ENCODE measurements at places on chromosomes 5 and 9.

- no peak for DNase-seq
These were observed 369 bp downstream of the OCLN start for GRCh38 chr5:69492923-69493395.

DNA sequence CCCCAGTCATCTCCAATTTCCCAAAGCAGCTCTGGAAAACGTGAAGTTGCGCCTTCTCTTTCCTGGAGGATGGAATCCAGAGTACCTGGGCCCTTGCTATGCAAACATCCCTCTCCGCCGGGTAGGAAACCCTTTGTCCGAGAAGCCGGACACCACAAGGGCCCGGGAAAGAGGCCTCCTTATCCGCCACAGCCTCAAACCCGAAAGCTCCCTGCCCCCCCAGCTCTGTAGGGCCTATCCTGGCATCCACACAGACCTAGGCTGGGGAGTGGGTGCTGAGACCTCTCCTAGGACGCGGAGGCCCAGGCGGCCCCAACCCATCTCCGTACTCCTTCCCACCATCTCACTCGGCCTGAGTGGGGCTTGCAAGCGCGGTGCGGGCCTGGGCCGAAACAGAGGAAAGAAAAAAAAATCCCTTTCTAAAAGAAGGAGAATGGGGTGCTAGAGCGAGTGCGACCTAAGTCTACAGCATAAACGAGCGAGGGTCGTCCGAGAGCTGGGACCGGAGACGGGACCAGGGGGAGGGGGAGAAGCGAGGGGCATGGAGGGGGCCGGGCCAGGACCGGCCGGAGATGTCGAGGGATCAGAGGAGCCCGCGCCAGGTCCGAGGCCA lies 624 bp downstream of the FBXW11 start:
- DNase-seq: peak; percentile 36

- DNase-seq: no peak
These were observed 54.3 kb downstream of the NR3C1 start for GRCh38 chr5:143349177-143349576.

GRCh38 chr9:128192601-128193371 lies 1.4 kb upstream of the CIZ1 start:
- no peak for DNase-seq

DNA sequence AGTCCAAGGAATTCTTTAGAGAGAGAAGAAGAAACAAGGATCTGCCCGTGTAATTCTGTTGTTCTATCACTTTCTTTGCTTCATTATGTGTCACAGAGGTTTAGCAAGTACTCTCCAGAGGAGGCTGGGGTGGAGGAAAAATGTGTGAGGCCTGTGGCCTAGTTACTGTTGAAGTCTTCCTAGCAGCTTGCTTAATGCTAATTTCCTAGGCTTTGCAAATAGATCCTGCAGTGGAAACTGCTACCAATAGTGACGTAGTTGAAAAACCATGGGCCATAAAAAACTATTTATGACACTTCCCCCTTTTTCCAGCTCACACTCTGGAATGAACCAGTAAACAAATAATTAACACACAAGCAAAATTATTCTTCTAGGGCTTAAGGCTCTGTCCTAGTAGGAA lies 27.0 kb upstream of the C9orf72 start:
- no peak for DNase-seq

GRCh38 chr5:111116550-111116949 lies 24.4 kb downstream of the WDR36 start:
- no peak for DNase-seq

DNA sequence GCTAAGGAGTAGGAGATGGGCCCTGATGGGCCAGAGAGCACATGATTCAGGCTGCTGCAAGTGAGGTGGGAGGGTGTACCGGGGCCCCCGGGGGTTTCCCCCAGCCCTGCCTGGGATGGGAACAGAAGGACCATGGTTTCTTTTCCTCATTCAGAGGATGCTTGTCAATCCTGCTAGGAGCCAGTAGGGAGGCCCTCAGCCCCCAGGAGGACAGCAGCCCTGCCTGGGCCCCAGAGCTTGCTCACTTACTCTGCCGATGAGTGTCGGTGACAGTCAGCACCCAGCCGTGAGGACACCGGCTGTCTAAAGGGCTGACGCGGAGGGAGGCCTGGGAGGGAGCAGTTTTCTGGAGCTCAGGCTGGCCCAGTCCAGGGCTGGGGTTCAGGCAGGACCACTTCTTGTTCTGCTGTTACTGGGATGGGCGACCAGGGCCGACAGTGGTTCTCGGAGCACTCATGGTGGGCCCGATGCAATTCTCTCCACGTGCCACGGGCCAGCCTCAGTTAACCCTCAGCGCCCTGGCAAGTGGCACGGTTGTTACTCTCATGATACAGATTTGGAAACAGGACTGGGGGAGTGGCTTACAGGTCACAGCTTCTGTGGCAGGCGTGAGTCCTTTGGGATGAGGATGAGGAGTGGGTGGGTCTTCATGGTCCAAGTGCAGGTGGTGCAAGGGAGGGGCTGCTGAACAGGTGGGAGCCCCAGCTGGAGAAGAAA lies 1.8 kb downstream of the ARRDC1 start:
- DNase-seq: no peak

- no peak for DNase-seq
These were observed 238.4 kb downstream of the NR2F1-AS1 start for GRCh38 chr5:93342563-93343061.

DNA sequence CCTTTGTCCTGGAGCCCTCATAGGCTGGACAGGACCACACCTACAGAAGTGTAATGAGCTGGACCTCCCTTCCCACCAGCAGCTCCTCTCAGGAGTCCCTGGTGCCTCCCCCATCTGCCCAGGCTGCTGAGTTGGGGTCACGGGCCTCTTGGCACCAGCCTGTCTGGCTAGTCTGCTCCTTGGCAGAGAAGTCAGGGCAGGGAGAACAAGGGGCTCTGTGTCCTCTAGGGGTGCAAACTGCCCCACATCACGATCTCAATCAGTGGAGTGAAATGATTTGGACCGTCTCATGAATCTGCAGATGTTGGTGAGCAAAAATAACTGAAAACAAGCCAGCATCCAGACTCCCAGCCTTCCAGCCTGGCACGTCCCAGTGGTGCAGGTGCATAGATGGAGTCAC lies 14.9 kb upstream of the GFPT2 start:
- DNase-seq: no peak

- no peak for DNase-seq
These were observed at the start of gene ASTN2 for GRCh38 chr9:117414906-117415331. Gene ASTN2 (minus strand): TSS chr9:117415057. CDS start chr9:117414938, 119 bp downstream.

GRCh38 chr5:16312785-16313184 lies 133.2 kb upstream of the MARCHF11 start:
- DNase-seq: no peak

GRCh38 chr5:139197710-139198669 lies at the start of gene SIL1:
Gene SIL1 (minus strand): TSS chr5:139198368. CDS start chr5:139127843, 70,525 bp downstream.
- peak; percentile 93 for DNase-seq

- DNase-seq: no peak
These were observed 2292.6 kb upstream of the C9orf72 start for GRCh38 chr9:29865764-29866313.

DNA sequence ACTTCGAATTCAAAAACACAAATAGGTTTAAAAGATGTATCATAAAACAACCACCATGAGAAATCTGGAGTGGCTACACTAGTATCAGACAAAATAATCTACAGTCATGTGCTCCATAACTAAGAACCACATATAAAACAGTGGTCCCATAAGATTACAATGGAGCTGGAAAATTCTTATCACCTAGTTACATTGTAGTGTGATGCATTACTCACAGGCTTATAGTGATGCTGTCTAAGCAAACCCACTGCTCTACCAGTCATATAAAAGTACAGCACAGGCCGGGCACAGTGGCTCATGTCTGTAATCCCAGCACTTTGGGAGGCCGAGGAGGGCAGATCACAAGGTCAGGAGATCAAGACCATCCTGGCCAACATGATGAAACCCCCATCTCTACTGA lies 160.1 kb downstream of the ROR2 start:
- no peak for DNase-seq

DNA sequence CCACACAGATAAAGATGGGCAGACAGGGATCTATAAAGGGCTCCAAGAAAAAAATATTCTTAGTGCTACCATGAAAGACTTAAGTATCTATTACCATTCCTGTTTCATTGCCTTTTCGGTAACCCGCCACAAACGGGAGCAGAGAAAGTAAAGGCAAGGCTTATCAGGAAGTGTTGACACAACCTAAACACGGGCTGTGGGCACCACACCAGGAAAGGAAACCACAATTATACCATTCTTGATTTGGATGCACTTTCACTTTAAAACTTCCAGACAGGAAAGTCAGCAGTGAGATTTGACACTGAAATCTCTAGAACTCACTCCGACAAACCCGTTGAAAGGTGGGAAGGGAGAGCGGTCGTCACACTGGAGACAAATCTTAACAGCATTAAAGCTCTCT lies 6.5 kb downstream of the TLE1 start:
- DNase-seq: no peak

GRCh38 chr9:94936419-94936818 lies 209.9 kb downstream of the AOPEP start:
- no peak for DNase-seq
